ENCODE measurements at places on chromosomes 2 and 18. TPM values are rescaled to one million over a fixed set of nuclear protein-coding genes. Genes with fewer than 3 reads are reported as not detected.

SGPP2 gene
- total RNA-seq, result 1.2 TPM

CPLX4 gene
- total RNA-seq, result not detected

DNER gene
- 86.7 TPM for total RNA-seq

RIT2 gene
- total RNA-seq, result 21.8 TPM

TXNDC2 gene
- not detected for total RNA-seq

ADD2 gene
- 435 TPM for total RNA-seq

ITGB6 gene
- 0.16 TPM for total RNA-seq
